Hypothalamus (tissue), 51 donors: ENCODE measurements at places on chromosomes 16 and 17.

GRCh38 chr16:46801428-46802049 is 29.4 kb downstream of the C16orf87 start:
- DNase-seq = no peak

- DNase-seq = peak; percentile 38
Observed at GRCh38 chr17:1999557-2000251, 25.4 kb downstream of the RTN4RL1 start.

DNA sequence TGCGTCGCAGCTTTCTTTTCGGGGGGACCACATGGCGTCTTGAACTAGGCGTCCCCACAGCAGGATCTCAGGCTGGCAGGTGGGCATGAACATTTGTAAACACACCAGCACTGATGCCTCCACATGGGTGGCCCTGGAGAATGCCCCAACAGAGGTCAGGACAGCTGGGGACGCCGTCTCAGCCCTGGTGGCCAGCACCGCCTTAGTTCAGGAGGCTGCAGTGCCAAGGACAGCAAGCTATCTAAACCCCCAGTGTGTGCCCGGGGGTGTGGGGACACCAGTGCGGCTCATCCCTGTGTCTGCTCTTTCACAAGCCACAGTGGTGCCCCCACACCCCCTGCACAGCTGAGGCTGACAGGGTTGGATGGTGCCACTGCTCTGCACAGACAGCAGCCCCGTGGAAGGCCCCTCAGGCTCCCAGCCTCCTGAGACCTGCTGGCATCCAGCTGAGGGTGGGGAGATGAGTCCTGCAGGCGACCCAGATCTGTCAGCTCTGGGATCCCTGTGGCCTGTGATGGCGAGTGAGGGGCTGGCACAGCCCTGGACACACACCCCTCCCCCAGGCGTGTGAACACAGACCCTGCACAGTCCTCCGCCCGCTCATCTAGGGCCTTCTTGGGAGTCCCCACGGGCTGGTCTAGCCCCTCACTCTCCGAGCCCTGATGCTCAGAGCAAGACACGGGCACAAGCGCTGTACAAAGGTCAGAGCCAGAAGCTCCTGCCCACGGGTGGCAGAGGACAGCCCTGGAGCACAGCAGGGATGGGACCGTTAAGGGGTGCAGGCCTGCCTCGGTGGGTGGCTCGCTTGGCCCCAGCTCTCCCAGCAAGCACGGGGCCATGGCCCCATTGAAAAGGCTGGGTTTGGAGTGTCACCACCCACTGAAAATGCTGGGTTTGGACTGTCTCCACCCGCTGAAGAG is 10.7 kb downstream of the FSCN2 start:
- no peak for DNase-seq

DNA sequence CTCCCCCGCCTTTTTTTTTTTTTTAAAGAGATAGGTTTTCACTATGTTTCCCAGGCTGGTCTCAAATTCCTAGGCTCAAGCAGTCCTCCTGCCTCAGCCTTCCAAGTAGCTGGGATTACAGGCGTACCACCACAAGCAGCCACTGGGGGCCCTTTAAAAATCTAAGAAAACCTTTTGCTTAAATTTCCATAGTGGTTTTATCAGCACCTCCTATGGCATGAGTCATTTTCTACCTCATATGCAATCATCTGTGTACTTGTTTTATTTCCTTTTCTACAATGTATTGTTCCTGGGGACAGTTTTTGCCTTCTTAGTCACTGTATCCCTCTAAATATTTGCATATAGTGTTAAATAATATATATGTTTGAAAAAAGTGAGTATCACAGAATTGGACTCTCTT is 29.2 kb downstream of the GNA13 start:
- no peak for DNase-seq

DNA sequence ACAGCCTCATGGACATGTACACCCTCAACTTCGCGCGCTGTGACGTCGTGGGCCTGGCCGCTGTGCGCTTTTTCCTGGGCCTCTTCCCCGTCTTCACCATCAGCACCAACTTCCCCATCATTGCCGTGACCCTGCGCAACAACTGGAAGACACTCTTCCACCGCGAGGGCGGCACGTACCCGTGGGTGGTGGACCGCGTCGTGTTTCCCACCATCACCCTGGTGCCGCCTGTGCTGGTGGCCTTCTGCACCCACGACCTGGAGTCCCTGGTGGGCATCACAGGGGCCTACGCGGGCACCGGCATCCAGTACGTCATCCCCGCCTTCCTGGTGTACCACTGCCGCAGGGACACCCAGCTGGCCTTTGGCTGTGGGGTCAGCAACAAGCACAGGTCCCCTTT is 23.5 kb downstream of the GRIN2C start:
- no peak for DNase-seq

- no peak for DNase-seq
Observed at GRCh38 chr17:45905814-45906213, 11.5 kb downstream of the MAPT start.

GRCh38 chr16:3511286-3512180 is 10.7 kb downstream of the CLUAP1 start:
- no peak for DNase-seq

- no peak for DNase-seq
Observed at GRCh38 chr17:2689411-2690164, 22.0 kb downstream of the CLUH start.

- DNase-seq = no peak
Observed at GRCh38 chr16:55491691-55492090, 12.7 kb downstream of the MMP2 start.

- DNase-seq = no peak
Observed at GRCh38 chr17:7992516-7992915, 9.9 kb upstream of the GUCY2D start.

GRCh38 chr16:89098767-89099430 is 5.2 kb downstream of the ACSF3 start:
- DNase-seq = no peak

DNA sequence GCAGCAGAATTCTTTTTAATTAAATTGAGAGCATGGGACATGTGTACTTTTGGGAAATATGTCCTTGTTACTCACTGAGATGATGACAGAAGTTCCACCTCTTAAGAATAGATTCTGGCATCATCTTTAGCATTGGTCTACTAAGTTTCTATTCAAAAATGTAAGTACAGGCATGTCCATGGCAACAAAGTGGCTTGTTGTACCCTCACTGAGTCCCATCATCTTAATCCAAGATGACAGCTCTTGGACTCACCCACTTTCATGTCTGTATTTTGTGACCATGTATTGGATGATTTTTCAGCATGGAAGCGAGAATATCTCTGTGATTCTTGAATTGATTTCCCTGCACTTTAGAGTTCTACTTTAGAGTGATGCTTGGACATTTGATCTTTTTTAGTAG is 33.1 kb upstream of the NAGLU start:
- DNase-seq = no peak

GRCh38 chr17:72613396-72613795 is 479.1 kb downstream of the SLC39A11 start:
- no peak for DNase-seq

GRCh38 chr17:3843935-3844516 is 2.0 kb downstream of the NCBP3 start:
- DNase-seq = no peak

GRCh38 chr16:5196204-5196603 is 98.6 kb upstream of the EEF2KMT start:
- DNase-seq = no peak

- no peak for DNase-seq
Observed at GRCh38 chr16:53183442-53183841, 128.7 kb downstream of the CHD9 start.

GRCh38 chr16:49494891-49495566 is 121.4 kb downstream of the C16orf78 start:
- no peak for DNase-seq

GRCh38 chr16:64440005-64440404 is 681.9 kb downstream of the CDH11 start:
- no peak for DNase-seq

- no peak for DNase-seq
Observed at GRCh38 chr17:56870081-56870651, 36.2 kb downstream of the DGKE start.

DNA sequence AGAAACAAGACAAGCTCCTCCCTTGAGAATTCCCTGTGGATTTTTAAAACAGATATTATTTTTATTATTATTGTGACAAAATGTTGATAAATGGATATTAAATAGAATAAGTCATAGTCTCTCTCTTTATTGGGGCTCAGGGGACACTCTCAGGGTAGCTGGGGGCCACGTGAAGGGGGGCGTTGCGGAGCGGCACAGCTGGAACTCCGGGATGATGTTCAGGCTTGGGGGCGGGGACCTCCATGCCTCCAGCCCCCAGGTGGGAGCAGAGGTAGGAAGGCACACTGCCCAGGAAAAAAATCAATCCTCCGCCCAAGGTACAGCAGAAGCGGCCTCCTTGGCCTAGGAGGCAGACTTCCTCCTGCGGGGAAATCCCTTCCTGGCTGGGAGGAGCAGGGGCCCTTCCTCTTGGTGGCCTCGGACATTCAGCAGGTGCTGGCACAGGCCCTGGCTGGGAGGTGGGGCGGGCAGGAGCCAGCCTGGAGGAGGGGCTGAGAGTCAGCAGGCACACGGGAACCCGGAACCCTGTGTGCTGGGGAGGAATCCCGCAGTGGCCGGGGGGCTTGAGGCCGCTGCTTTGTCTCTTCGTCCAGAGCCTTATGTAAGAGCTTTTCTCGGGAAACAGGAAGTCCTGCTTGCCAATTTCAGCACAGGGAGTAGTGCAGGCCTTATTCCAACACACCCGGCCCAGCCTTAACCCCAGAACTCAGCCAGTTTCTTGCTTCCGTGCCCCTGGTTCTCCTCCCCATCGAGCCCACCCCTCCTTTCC is 591 bp upstream of the TNFSF13 start:
- no peak for DNase-seq

- DNase-seq = peak; percentile 15
Observed at GRCh38 chr16:1823821-1824220, 2.8 kb downstream of the HAGH start.

DNA sequence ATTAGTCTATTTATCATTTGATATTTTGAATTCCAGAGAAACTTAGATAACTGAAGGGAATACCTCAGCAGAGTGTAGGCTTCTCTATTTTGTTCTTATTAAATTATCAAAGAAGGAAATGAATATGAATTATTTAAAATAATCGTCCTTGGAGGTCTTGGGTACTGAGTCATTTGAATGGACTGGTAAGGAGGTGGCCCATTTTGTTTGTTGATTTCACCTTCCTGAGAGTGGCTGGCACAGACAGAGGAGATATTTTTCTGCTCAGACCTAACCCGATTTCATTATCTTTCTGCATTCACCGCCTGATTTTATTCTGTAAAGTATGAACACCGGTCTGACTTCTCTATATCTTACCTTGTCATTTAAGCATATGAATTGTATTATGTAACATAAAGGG is 88.0 kb downstream of the USP22 start:
- DNase-seq = no peak

- no peak for DNase-seq
Observed at GRCh38 chr16:58029410-58029809, 3.9 kb downstream of the MMP15 start.

DNA sequence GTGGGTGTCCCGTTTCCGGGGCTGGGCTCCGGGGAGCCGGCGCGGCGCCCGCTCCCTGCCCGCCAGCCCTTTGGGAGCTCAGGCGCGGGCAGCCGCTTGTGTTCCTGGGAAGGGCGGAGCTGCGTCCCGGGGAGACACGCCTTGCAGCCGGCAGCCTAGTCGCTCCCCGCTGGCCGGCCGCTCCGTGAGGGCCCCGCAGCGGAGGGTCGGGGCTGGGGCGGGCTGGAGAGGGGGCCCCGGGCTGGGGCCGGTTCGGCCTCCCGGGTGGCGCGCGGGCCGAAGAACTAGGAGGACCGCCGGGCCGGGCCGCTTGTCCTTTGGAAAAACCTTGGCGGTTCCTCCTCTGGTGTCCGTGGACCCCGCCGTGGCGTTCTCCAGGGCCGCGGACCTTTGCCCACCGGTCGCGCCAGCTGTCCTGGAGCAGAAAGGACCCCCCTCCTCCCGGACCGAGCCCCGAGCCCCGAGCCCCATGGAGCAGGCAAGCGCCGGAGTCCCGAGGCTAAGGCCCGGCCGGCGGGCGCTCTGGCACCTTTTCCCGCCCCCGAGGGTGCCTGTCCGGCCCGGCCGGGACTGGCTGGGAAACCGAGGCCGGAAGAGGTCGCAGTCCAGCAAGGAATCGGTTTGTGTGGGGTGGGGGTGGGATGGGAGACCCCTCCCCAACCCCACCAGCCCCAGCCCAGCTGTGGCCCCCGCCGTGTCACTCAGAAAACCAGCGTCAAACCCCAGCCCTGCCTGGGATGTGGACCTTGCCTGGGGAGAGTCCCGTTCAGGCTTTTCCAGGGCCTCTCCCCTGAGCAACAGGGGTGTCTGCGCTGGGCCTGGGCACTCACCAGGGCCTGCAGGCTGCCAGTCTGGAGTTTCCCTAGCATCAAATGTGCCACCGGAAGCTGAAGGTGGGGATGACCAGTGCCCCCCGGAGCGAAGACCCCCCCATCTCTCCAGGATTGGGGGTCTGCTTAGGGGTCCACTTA is 6.8 kb upstream of the TBC1D3B start:
- no peak for DNase-seq

DNA sequence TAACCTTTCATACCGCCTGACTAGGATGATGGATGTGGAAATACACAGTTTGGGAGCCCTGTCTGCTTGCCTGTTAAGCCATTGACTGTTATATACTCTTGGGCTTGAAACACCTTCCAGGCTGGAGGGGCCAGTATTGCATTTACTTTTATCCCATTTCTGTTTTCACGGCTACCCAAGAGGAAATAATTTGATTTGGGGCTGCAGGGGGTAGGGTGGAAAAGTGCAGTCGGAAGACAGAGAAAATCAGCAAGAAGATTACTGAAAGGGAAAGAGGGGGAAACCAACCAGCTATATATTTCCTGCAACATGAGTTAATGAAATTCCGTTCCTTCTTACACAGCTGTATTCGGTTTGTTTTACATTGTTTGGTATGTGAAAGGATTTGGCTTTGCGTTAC is 202.5 kb downstream of the CDH13 start:
- DNase-seq = no peak

DNA sequence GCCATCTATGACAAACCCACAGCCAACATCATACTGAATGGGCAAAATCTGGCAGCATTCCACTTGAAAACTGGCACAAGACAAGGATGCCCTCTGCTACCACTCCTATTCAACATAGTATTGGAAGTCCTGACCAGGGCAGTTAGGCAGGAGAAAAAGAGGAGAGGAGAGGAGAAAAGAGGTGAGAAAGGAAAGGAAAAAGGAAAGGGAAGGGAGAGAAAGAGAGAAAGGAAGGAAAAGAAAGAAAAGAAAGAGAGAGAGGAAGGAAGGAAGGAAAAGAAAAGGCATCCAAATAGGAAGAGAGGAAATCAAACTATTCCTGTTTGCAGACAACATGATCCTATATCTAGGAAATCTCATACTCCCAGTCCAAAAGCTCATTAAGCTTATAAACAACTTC is 11.5 kb downstream of the STX8 start:
- no peak for DNase-seq

DNA sequence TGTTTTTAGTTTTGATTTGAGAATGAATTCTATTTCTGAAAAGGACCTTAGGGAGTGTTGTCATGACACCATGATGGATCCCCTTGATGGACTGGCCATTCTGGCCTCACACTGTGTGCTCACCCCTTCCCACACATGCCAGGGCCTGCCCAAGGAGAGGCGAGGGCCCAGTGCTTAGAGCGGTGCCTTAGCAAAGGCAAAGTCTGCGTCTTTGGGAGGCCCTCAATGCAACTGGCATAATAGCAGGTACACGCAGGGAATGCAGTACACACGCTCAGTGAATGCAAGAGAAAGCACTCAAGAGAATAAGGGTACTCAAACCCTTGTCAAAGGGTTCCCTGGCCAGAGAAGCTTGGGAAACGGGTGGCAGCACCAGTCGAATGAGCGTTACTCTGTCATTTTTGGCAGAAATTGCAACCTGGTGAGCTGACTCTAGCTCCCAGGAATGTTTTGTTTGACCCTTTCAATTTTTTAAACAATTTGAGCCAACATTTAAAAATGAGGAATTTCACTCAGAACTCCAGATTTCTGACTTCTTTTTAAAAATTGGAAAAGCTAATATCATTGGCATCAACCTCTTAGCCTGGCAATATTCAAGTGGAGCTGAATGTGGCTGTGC is 32.1 kb downstream of the NKD1 start:
- no peak for DNase-seq
